ENCODE measurements at places on chromosomes 7 and 10. TPM values are rescaled to one million over a fixed set of nuclear protein-coding genes. Genes with fewer than 3 reads are reported as not detected.

GRCh38 chr10:117346574-117346973, 28.7 kb downstream of the PDZD8 start:
- no peak for DNase-seq
- no peak overlapping the region for H3K27ac ChIP-seq
- no peaks in the 10 kb centered on the region for H3K4me1 ChIP-seq
- H3K4me3 ChIP-seq, result no peak overlapping the region
- H3K36me3 ChIP-seq, result no peaks in the 10 kb centered on the region

- H3K36me3 ChIP-seq, result no peaks in the 10 kb centered on the region
- no peak overlapping the region for H3K27ac ChIP-seq
- peaks cover 28% of the 10 kb centered on the region for H3K27me3 ChIP-seq
- H3K4me1 ChIP-seq, result no peaks in the 10 kb centered on the region
Measured at GRCh38 chr10:129899276-129900130, 64.6 kb downstream of the EBF3 start.

GRCh38 chr10:11901833-11902475, 78.8 kb downstream of the PROSER2 start:
- no peak for DNase-seq
- H3K27me3 ChIP-seq, result no peaks in the 10 kb centered on the region
- no peaks in the 10 kb centered on the region for H3K36me3 ChIP-seq
- no peak overlapping the region for H3K4me3 ChIP-seq
- H3K4me1 ChIP-seq, result no peaks in the 10 kb centered on the region

- H3K36me3 ChIP-seq, result peaks cover 17% of the 10 kb centered on the region
- H3K27me3 ChIP-seq, result no peaks in the 10 kb centered on the region
- H3K4me3 ChIP-seq, result no peak overlapping the region
- no peak for DNase-seq
Measured at GRCh38 chr10:68336754-68337351, 4.1 kb upstream of the PBLD start.

GRCh38 chr10:132538031-132538789, 623 bp downstream of the INPP5A start:
- peak overlapping the region; percentile 68 for H3K4me3 ChIP-seq
- DNase-seq, result no peak
- H3K4me1 ChIP-seq, result peaks cover 13% of the 10 kb centered on the region
- no peaks in the 10 kb centered on the region for H3K27me3 ChIP-seq
- no peaks in the 10 kb centered on the region for H3K36me3 ChIP-seq

DNA sequence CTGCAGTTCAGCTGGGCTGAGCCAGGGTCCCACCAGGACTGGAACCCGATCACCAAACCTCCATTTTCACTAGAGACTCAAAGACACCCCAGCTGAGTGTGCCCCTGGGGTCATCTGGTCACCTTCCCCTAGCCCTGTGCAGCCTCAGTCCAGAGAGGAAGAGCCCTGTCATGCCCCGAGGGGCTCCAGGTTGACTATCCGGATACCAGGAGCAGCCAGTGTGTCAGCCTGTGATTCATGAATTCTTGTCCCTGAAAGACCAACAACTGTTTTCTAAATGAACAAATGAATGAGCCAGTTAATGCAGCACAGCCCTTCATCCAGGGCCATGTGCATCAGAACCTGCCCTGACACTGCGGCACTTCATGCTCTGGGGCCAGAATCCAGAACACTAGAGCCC, 201.9 kb upstream of the TCERG1L start:
- H3K4me3 ChIP-seq, result no peak overlapping the region
- H3K27ac ChIP-seq, result no peak overlapping the region
- H3K36me3 ChIP-seq, result no peaks in the 10 kb centered on the region

GRCh38 chr7:85829817-85830432, 643.1 kb upstream of the SEMA3D start:
- H3K4me3 ChIP-seq, result no peak overlapping the region
- DNase-seq, result no peak
- H3K27me3 ChIP-seq, result no peaks in the 10 kb centered on the region
- H3K36me3 ChIP-seq, result no peaks in the 10 kb centered on the region
- H3K27ac ChIP-seq, result no peak overlapping the region

- H3K27ac ChIP-seq, result no peak overlapping the region
- no peak for DNase-seq
- no peaks in the 10 kb centered on the region for H3K4me1 ChIP-seq
- no peaks in the 10 kb centered on the region for H3K27me3 ChIP-seq
Measured at GRCh38 chr7:50486512-50486911, 36.4 kb upstream of the FIGNL1 start.

DNA sequence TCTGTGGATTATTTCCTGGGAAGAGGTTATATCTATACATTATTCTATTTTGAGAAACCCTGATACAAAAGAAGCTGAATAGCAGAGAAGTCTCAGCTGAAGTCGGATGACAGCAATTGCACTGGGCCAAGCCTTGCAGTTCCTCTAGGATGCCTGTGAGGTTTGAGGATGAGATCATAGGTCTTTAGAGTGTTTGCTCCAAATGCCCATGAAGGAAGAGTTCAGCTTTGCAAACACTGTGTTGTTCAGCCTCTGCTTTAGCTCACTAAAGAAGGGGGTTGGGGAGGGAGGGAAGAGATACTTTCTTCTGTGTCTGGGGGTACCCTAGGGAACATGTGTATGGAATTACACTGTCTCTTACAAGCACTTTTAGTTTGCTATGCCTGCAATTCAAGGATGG, 282.5 kb upstream of the NRP1 start:
- DNase-seq, result no peak
- H3K4me3 ChIP-seq, result no peak overlapping the region
- H3K36me3 ChIP-seq, result no peaks in the 10 kb centered on the region
- H3K27me3 ChIP-seq, result no peaks in the 10 kb centered on the region

DNA sequence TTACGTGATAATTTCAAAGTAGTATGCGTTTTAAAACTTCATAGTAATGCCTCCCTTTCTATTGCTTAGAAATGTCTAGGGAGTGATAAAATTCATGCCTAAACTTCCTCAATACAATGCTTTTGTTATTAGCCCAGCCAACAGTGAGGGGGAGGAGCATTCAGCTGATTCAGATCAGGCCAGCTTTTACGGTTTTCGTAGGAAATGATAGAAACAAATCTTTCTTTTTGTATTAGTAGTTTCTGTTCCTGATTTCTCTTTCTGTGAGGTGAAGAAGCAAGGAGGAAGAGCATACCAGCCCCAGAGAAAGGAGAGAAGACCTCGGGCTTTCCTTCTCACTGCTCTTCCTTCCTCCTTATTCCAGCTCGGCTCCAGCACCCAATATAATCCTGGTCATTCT, 35.2 kb upstream of the ITPRID1 start:
- no peaks in the 10 kb centered on the region for H3K27me3 ChIP-seq
- no peaks in the 10 kb centered on the region for H3K36me3 ChIP-seq
- no peak overlapping the region for H3K27ac ChIP-seq
- no peak for DNase-seq
- no peaks in the 10 kb centered on the region for H3K4me1 ChIP-seq

GRCh38 chr7:187227-187927, 5.0 kb upstream of the FAM20C start:
- H3K4me3 ChIP-seq, result no peak overlapping the region
- H3K4me1 ChIP-seq, result peaks cover 6% of the 10 kb centered on the region
- no peaks in the 10 kb centered on the region for H3K36me3 ChIP-seq
- H3K27ac ChIP-seq, result no peak overlapping the region

DNA sequence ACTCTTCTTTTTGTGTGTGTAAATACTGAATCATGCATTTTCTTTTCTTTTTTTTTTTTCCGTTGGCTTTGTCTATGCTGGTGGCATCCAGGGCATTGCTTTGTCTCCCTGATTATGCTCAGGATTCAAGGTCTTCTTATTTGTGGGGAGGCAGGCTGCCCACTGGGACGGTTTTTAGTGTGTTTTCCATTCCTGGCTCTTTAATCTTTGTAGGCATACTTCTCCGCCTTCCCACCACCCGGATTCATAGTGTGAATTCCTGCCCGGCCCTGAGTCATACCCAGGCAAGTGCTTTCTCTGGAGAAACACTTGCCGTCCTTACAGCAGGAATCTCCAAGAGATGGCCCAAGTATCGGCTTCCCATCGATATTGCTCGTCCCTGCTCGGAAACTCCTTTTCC, 5.2 kb downstream of the ZNF655 start:
- no peaks in the 10 kb centered on the region for H3K4me1 ChIP-seq
- peaks cover 10% of the 10 kb centered on the region for H3K36me3 ChIP-seq
- no peak overlapping the region for H3K4me3 ChIP-seq
- no peak overlapping the region for H3K27ac ChIP-seq

GRCh38 chr7:134196439-134196838, 69.3 kb downstream of the LRGUK start:
- no peaks in the 10 kb centered on the region for H3K36me3 ChIP-seq
- H3K4me1 ChIP-seq, result no peaks in the 10 kb centered on the region
- DNase-seq, result no peak

- DNase-seq, result no peak
- H3K27ac ChIP-seq, result no peak overlapping the region
- H3K27me3 ChIP-seq, result no peaks in the 10 kb centered on the region
- no peaks in the 10 kb centered on the region for H3K4me1 ChIP-seq
Measured at GRCh38 chr7:142470544-142470830, 212.6 kb upstream of the PRSS58 start.

DNA sequence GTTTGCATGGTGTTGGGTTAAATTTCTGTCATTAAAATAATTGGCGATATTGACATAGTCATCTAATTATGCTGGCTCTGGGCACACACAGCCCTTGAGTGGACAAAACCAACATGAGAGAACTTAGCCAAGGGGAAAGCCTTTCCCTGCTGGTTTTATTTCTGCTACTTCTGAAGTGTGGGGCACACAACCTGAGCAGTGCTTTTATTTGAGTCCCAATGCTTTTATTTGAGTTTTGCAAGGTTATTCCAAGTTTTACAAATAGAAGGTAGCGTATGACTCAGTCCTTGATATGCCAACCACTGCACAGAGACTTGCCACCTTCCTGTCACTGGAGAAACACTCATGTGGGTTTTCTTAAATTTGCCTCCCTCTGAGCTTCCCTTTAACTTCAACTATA, 145.7 kb downstream of the EGFR start:
- H3K4me3 ChIP-seq, result no peak overlapping the region
- H3K27me3 ChIP-seq, result no peaks in the 10 kb centered on the region
- no peak for DNase-seq
- peak overlapping the region; percentile 2 for H3K27ac ChIP-seq

- no peaks in the 10 kb centered on the region for H3K27me3 ChIP-seq
- H3K4me3 ChIP-seq, result no peak overlapping the region
- peak; percentile 43 for DNase-seq
- H3K4me1 ChIP-seq, result peaks cover 12% of the 10 kb centered on the region
Measured at GRCh38 chr7:102988631-102989560, 76.1 kb downstream of the LRRC17 start.

- H3K4me1 ChIP-seq, result no peaks in the 10 kb centered on the region
- DNase-seq, result no peak
- H3K27ac ChIP-seq, result no peak overlapping the region
- no peaks in the 10 kb centered on the region for H3K36me3 ChIP-seq
Measured at GRCh38 chr7:33714208-33714607, 191.1 kb upstream of the BMPER start.

DNA sequence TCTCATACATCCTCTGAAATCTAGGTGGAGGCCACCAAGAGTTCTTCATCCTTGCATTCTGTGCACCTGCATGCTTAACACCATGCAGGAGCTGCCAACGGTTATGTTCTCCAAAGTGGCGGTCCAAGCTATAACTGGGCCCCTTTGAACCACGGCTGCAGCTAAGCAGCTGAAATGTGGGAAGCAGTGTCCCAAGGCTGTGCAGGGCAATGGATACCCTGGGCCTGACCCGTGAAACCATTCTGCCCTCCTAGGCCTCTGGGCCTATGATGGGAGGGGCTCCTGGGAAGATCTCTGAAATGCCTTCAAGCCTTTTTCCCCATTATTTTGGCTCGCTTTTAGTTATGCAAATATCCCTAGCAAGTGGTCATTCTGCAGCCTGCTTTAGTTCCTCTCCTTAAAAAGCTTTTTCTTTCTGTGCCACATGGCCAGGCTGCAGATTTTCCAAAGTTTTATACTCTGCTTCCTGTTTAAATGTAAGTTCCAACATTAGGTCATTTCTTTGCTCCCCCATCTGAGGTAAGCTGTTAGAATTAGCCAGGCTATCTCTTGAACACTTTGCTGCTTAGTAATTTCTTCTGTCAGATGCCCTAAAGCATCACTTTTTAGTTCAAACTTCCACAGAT, 7.7 kb upstream of the GTPBP4 start:
- H3K4me3 ChIP-seq, result no peak overlapping the region
- DNase-seq, result no peak
- no peak overlapping the region for H3K27ac ChIP-seq
- no peaks in the 10 kb centered on the region for H3K36me3 ChIP-seq
- no peaks in the 10 kb centered on the region for H3K27me3 ChIP-seq

- no peaks in the 10 kb centered on the region for H3K27me3 ChIP-seq
- no peak for DNase-seq
- peaks cover 5% of the 10 kb centered on the region for H3K4me1 ChIP-seq
Measured at GRCh38 chr7:34162027-34162565, 256.8 kb downstream of the BMPER start.

- H3K36me3 ChIP-seq, result no peaks in the 10 kb centered on the region
- no peaks in the 10 kb centered on the region for H3K4me1 ChIP-seq
- no peak for DNase-seq
- H3K27me3 ChIP-seq, result peaks cover 1% of the 10 kb centered on the region
- no peak overlapping the region for H3K4me3 ChIP-seq
Measured at GRCh38 chr7:115975766-115976165, 54.8 kb downstream of the TFEC start.

GRCh38 chr10:21021843-21022594, 124.9 kb upstream of the NEBL start:
- no peak overlapping the region for H3K27ac ChIP-seq
- no peaks in the 10 kb centered on the region for H3K4me1 ChIP-seq
- DNase-seq, result no peak
- H3K27me3 ChIP-seq, result no peaks in the 10 kb centered on the region
- no peaks in the 10 kb centered on the region for H3K36me3 ChIP-seq
- H3K4me3 ChIP-seq, result no peak overlapping the region

DNA sequence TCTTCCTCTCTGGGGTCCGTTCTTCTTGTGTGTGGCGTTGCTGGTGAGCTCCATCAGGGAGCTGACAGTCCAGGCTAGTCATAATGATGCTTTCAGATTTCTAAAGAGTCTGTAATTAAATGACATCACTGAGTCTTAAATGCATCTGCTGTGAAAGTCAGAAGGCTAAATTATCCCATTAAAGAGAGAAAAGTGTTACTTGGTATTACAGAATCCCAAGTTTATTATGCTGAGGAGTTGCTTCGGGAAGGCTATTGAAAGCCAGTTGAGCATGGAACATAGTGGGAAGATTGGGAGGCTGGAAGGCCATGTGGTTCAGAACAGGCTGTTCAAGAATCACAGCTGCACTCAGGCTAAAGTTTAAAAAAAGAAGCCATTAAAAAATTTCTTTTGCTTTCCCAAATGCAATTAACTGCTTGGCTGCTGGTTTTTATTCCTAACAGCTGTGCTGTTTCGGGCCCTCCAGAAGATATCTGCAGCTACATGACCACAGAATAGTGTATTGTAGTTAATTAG, 342.6 kb upstream of the LRGUK start:
- no peaks in the 10 kb centered on the region for H3K27me3 ChIP-seq
- no peak overlapping the region for H3K4me3 ChIP-seq

- H3K4me3 ChIP-seq, result no peak overlapping the region
- H3K4me1 ChIP-seq, result no peaks in the 10 kb centered on the region
- no peaks in the 10 kb centered on the region for H3K27me3 ChIP-seq
- no peak for DNase-seq
Measured at GRCh38 chr7:75905785-75906604, 9.0 kb upstream of the POR start.

The LRIT1 gene
- total RNA-seq, result not detected

The GAD2 gene
- not detected for total RNA-seq

The ARHGEF35 gene
- 7.8 TPM for total RNA-seq

The UTF1 gene
- 9.2 TPM for total RNA-seq

The NPSR1 gene
- not detected for total RNA-seq

The MYL10 gene
- total RNA-seq, result not detected

The CCDC3 gene
- total RNA-seq, result 17.6 TPM

The PIK3CG gene
- total RNA-seq, result 5.1 TPM

The AQP1 gene
- total RNA-seq, result 117 TPM

The ZNF736 gene
- total RNA-seq, result 23.4 TPM

The DLG5 gene
- total RNA-seq, result 72.3 TPM

The HOXA2 gene
- total RNA-seq, result 1.4 TPM

The KIN gene
- 11.1 TPM for total RNA-seq

The PKD1L1 gene
- total RNA-seq, result 0.59 TPM

The PIP gene
- 98.2 TPM for total RNA-seq

The ZWINT gene
- total RNA-seq, result 20.3 TPM

The MSS51 gene
- total RNA-seq, result 2.4 TPM
